ENCODE measurements at places on chromosomes 5 and 9.

GRCh38 chr9:112971415-112971814 lies 40.6 kb downstream of the ZNF883 start:
- no peak for DNase-seq

- DNase-seq: no peak
Measured at GRCh38 chr5:15717001-15717400, 217.0 kb downstream of the FBXL7 start.

DNA sequence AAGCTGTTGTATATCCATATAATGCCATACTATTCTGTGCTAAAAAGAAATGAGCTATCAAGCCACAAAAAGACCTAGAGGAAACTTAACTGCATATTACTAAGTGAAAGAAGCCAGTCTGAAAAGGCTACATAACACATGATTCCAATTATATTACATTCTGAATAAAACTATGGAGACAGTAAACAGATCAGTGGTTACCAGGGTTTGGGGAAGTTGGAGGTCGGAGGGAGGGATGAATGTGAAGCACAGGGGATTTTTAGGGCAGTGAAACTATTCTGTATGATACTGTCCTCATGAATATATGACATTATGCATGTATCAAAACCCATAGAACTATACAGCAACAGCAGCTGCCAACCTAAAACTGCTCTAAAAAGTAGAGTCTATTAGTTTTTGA lies 5.6 kb upstream of the RFK start:
- no peak for DNase-seq

GRCh38 chr5:179599973-179600372 lies 23.5 kb downstream of the HNRNPH1 start:
- no peak for DNase-seq

- no peak for DNase-seq
Measured at GRCh38 chr5:77015938-77016569, 14.2 kb upstream of the AGGF1 start.

DNA sequence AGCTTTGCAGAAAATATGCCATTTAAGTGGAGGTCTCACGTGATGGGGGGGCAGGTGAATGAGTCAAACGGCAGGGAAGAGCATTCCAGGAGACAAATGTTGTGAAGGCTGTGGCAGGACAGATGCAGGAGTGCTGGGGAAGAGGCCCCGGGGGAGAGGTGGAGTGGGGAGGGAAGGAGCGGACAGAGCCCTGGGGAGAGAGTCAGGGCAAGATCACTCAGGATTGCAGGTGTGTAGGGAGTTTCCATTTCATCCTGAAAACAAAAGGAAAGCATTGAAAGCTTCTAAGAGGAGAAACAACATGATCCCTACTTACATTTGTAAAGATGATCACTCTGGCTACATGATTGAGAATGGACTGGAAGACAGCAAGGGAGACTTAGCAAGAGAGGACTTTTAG lies 323.3 kb downstream of the ASTN2 start:
- no peak for DNase-seq

GRCh38 chr5:98770209-98770910 lies 3.1 kb upstream of the RGMB start:
- no peak for DNase-seq

GRCh38 chr5:115770466-115770865 lies 46.0 kb downstream of the CDO1 start:
- DNase-seq: no peak

- no peak for DNase-seq
Measured at GRCh38 chr5:73637565-73637964, 11.6 kb downstream of the ARHGEF28 start.

GRCh38 chr9:71384343-71384742 lies 262.9 kb upstream of the TRPM3 start:
- DNase-seq: no peak

DNA sequence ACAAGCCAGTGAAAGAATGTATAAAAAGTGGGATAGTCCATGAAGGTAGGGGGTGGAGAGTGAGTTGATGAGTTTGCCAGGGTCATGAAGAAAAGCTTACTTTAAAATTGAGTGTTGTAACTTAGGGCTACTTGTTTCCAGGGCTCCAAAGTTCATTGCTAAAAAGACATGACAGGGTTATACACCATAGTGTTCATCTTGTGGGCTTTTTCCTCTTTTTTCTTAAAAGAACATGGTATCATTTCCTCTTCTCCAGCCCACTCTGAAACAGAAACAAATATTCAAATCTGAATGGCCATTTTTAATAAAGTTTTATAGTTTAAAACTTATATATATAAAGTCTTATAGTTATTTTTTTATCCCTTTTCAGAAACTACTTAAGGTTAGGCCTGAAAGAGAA lies 115.7 kb upstream of the SMC2 start:
- DNase-seq: no peak

Measured in substantia nigra (tissue), 51 donors.